ENCODE measurements at places on chromosomes 2 and 18.

- DNase-seq, result no peak
Measured at GRCh38 chr2:18445433-18446320, 114.8 kb downstream of the RDH14 start.

DNA sequence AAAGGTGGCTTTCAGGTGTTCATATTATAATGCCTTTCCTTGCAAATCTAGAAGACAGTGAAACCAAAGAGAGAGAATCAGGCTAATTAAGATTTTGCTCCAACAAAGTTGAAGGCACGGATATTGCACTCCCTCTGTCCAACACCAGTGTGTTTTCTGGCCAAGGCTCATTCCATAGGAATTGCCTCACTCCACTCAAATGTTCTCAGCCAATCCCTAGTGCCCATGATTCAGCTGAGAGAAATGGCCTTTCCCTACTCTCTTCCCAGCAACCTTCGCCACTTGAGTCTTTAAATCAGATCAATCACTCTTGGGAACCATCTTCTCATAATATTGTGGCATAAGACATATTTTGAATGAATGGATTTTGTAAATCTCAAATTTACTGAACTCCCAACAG lies 768.2 kb upstream of the ACVR2A start:
- DNase-seq, result no peak

DNA sequence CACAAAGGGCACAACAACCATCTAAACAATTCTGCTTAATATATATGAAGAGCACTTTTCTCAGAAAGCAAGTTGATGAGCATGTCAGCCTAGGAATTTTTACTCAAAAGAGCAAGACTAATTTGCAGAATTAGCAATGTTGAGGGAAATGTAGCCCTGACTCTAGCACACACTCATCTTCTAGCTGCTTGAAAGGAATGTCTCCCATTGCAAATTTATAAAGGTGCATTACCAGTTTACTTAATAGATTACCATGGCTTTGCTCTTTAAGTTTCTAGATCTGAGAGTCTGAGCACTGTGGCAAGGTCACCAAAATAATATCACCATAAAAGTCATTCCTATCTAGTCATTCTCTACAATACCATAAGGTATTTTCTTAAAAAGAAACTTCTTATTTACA lies 40.8 kb downstream of the USP40 start:
- no peak for DNase-seq

- DNase-seq, result no peak
Measured at GRCh38 chr2:86283411-86284030, 53.9 kb downstream of the REEP1 start.

DNA sequence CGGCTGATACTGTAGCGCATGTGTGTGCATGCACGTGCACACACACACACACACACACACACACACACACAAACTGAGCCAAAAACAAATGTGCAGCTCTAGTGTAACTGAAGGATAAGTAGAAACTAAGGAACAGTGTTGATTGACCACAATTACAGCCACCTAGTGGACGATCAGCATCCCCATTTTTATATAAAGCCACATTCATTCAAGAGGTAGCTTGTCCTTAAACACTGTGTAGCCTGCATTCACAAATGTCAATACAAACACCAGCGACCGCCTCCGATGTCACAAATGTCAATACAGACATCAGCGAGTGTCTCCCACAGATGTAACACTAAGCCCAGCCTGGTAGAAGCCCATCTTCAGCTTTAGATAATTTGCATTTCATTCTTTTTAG lies 167.4 kb downstream of the PTGR3 start:
- DNase-seq, result no peak

DNA sequence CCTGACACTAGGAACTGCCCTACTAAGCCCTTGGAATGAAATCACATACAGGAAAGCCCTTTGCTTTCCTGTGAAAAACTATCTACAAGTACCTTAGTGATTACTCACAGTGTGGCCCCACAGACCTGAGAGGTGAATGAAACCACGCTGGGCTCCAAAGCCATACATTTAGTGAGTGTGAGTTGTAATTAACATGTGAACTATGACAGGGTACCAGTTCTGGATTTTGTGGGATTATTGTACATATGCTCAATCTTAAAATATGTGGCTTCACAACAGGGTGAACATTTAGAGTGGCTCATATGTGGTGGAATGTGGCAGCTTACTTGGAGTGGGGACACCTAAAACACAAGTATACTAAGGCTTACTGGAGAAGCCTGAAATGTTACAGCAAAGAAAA lies 12.3 kb downstream of the KCTD1 start:
- no peak for DNase-seq

DNA sequence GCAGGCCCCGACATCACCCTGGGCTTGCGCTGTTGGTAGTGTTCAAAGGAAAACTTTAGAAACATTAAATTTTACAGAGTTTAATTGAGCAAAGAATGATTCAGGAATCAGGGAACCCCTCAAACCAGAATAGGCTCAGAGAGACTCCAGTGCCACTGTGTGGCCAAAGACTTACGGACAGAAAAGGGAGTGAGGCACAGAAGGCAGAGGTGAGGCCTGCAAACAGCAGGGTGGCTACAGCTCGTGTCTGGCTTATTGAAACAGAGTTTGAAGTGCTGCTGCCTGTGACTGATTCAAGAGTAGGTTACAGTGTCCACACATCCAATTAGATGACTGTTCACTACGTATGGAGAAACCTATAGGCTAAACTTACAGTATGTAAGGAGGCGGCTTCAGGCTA lies 2.4 kb upstream of the CTDP1 start:
- no peak for DNase-seq

GRCh38 chr2:157932480-157933159 lies 56.5 kb upstream of the ACVR1 start:
- DNase-seq, result no peak

GRCh38 chr2:223524066-223524465 lies 78.1 kb downstream of the SCG2 start:
- DNase-seq, result no peak

DNA sequence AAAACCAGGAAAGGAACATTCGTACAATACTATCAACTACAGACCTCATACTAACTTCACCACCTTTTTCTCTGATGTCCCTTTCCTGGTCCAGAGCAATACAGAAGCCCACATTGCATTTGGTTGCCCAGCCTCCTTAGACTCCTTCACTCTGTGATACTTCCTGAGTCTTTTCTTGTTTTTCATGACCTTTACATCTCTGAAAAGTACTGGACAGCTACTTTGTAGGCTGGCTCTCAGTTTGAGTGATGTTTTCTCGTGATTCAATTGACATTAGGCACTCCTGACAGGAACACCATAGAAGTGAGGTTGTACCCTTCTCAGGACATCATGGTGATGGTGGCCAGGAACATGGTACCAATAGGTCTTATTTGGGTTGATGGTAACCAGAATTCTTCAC lies 185.9 kb upstream of the SLC39A10 start:
- DNase-seq, result no peak

- no peak for DNase-seq
Measured at GRCh38 chr2:73020657-73021370, 50.7 kb downstream of the SFXN5 start.

GRCh38 chr2:126914811-126915500 lies 16.3 kb downstream of the TEX51 start:
- DNase-seq, result no peak

GRCh38 chr2:47222826-47223554 lies 67.9 kb upstream of the STPG4 start:
- DNase-seq, result no peak

GRCh38 chr2:136319237-136319636 lies 201.3 kb upstream of the CXCR4 start:
- DNase-seq, result no peak

DNA sequence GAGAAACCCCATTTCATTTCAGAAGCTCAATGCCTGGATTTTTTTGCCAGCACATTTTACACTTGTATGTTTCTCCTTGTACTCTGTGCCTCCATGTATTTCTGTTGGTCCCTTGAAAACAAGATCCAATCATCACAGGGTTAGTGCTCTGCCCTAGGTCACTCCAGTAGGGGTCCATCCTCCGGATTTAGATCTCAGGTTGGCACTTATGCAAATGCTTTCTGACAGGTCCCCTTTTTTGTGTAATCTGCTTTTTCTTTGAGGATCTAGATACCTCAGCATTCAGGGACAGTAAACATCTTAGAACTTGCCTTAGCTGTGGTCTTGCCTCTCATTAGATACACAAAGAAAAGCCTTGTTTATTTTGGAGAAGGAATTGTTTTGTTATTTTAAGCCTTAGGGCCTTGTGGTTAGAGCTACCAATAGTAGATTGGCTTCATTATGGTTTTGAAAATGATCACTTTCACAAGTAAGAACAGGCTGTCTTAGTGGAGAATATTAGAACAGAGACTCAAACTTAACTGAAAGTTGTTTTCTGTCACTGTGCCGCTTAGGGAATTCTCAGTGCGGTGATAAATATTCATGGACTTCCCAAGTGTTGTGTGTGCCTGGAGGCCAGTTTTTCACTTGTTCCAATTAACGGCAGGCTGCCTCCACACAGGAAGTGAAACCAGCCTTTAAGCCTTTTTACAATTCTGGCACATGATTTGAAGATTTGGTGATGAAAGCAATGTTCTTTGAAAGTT lies 7.8 kb downstream of the MERTK start:
- no peak for DNase-seq

DNA sequence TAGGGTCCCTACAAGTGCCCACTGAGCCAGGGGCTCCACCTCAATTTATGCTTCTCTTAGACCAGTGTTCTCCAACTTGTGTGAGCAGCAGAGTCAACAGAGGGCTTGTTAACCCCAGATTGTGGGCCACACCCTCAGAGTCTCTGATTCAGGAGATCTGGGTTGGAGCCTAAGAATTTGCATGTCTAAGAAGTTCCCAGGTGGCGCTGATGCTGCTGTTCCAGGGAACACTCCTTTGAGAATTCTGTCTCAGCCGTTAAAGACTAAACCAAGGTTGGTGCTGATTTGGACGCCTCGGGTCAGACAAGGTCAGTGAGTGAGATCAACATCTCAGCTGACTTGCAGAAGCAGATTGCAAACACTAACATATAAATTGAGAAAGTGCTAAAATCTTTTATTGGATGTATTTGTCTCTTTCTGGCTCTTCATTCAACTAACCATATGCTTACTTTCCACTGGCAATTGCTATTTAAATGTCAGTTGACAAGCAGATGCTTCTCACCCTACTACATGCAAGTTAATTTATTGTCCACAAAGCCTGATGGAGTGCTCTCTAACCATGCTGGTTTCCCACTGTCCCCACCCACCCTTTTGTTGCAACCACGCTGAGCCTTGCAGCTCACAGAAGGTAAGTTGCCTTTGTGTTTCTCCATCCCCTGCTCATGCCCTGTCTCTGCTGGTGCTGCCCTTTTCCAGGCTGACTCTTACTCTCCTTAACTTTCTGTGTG lies 31.5 kb downstream of the LYPD1 start:
- DNase-seq, result no peak

DNA sequence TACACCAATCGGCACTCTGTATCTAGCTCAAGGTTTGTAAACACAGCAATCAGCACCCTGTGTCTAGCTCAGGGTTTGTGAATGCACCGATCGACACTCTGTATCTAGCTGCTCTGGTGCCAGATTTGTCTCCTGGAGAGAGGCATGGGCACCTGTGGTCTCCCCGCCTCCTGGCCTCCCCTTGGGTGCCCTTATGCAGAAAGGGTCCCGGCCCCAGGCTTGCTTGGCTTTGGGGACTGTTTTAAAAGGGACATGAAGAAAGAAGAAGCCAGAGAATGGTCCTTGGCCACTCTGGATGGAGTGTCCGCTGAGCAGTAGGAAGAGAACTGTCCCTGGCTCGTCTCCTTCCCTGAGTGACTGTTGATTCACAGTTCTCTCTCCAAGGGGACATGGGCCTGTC lies 11.5 kb upstream of the ALPP start:
- DNase-seq, result no peak

DNA sequence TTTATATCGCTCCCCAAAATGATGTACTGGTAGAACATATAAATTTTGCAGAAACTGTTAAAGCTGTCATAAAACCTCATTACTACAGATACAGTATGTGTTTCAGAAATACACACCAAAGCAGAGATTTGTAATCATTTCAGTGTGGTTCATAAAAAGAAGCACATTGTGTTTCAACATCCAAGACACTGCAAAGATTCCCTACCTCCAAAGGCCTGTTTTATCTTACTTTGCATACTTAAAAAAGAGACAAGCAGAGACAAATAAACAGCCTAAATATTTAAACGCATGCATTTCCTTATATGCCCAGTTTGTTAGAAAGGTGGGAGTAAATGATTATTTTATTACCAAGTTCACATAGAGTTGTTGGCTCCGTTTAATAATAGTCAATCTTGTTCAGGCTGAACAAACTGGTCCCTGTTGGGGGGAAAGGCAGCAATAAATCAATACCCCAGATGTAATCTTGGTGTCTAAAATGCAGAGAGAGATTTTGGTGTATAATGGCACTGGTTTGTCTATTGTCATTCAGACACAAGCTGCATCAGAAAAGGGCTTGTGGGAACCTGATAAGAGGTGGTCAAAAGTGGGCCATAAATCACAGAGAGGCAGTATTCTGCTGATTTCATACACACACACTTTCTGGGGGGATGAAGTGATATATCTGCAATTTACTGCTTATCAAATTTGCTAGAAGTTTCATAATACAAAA lies 321.4 kb upstream of the ETAA1 start:
- DNase-seq, result no peak

DNA sequence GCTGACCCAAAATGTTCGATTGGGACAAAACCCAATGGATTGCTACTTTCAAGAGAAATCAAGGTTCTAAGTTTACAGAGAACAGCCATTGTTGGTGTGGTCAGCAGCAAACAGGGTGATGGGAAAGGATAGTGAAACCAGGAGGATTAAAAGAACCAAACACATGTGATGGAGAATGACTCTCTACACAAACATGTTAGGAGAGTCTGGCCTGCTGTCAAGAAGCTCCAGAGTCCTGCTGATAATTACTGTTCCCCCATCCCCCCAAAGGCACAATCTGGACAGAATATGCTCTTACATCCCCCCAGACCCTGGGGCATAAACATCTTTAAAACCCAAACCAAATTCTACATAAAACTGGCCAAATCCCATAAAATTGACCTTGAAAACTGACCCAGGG lies 32.0 kb upstream of the ACYP2 start:
- DNase-seq, result no peak

- no peak for DNase-seq
Measured at GRCh38 chr2:176579608-176580007, 310.4 kb downstream of the MTX2 start.

- DNase-seq, result no peak
Measured at GRCh38 chr2:241081643-241082340, 20.3 kb downstream of the MTERF4 start.

DNA sequence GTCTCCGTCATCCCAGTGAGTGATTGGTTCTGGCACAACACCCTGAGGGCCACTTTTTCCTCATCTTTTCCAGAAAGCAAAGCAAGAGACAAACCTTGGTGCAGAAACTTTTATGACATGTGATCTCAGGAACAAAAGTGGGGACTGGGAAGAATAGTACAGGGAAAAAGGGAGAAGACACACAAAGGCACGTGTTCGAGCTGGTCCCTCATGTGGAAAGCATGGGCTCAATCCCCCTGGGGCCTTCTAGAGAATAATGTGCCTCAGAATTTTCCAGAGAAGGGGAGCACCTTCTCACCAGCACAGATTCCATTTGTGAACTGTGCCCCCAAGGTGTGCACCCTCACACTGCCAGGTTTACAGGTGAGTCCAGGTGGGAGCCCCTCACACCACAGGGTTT lies 312.6 kb downstream of the FBXO15 start:
- DNase-seq, result no peak
